ENCODE measurements at places on chromosomes 5 and 9.

DNA sequence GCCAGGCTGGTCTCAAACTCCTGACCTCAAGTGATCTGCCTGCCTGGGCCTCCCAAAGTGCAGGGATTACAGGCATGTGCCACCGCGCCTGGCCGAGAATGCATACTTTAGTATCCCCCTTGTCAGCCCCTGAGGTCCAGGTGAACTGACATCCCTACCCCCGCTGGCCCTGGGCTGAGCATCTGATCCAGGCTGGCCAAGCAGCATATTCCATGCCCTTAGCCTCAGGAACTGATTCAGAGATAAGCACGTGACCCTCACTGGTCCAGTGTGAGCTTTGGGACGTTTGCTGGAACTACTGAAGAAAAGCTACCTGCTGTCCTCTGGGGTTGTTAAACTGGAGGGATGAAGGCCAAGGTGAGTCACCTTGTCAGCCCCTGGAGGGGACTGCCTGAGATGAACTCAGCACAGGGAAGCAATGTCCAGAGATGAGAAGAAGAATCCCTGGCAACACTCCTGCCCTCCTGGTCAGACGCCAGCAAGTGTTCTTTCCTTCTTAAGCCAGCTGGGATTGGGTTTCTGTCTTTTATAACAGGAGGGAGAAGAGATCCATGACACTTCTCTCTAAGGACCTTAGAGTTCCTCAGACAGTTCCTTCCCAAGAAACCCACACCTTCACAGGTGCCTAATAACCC is 59.1 kb upstream of the FBXW11 start:
- DNase-seq = no peak

GRCh38 chr5:57102905-57103255 is 71.0 kb upstream of the GPBP1 start:
- no peak for DNase-seq

GRCh38 chr5:123785162-123786071 is 273.4 kb downstream of the CSNK1G3 start:
- peak; percentile 43 for DNase-seq

DNA sequence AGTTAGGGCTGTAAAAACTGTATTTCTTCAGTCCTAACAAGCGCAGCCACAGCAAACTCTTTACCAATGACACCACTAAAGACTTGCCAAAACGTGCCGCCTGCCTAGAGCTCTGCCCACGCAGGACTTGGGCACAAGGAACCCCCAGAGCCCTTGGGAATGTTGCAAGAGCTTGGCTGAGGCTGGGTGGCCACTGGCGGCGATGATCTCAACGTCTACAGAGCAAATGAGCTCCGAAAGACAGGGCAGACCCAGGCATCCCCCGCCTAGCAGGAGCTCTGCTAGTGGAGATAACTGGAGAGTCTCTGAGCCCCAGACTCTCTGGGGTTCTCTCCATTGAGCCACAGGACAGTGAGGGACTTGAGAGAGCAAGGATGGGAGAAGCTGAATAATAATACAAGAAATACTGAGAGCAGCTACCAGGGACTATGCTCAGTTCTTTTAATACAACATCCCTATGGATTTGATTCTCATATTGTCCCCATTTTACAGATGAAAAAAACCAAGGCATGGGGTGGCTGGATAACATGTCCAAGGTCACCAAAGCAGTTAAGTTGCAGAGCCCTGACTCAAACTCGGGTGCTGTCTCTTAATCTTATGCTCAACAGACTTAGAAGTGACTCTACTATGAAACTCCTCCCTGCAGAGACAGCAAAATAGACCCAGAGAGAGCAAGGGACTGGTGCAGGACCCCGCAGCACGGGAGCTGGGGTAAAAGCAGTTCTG is 32.5 kb downstream of the SHB start:
- peak; percentile 50 for DNase-seq

GRCh38 chr9:134355561-134356279 is 29.5 kb downstream of the RXRA start:
- DNase-seq = no peak

DNA sequence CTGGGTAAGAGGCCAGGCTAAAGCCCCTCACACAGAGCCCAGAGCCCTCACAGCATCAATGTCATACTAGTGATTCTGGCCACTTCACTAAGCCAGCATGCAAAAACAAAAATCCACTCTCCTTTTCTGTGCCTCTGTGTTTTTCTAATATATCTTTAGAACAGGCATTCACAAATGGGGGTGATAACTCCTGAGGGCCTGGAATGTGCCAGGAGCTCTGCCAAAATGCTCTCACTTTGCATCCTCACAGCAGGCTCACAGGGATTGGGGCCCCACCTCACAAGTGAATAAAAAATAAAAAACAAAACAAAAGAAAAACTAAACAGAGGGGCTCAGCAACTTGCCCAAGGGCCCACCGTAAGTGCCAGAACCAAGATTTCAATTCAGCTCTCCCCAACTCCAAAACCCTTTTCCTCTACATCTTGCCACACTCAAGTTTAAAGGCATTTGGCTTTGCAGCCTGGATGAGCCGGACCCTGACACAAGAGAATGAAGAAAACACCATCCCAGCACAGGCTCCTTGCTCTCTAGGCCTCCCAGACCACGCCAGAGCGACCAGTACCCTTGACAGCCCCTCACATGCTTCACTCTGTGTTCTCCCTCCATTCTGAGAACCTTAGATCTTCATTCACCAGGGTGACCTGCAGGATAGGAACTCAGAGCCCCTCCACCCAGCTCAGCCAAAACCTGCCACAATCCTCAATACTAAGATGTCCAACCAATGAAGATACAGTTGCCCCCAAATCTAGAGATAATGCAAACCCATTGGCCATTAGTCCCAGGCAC is 51.3 kb downstream of the SAXO1 start:
- DNase-seq = no peak

DNA sequence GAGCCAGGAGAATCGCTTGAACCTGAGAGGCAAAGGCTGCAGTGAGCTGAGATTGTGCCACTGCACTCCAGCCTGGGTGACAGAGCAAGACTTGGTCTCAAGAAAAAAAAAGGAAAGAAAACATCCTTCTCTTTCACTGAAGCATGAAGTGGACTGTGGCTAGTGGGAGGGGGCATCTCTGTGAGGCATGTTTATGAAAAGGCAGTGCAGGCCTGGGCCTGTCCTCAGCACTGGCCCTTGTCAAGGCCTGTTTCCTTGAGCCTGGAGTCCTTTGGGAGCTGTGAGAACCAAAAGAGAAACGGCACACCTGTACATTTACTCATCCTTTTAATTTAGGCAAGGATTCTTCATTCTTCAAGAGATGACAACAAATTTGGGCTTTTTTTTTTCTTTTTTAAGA is 18.3 kb upstream of the FUBP3 start:
- no peak for DNase-seq

- no peak for DNase-seq
Measured at GRCh38 chr5:149415066-149415967, 36.2 kb upstream of the IL17B start.

DNA sequence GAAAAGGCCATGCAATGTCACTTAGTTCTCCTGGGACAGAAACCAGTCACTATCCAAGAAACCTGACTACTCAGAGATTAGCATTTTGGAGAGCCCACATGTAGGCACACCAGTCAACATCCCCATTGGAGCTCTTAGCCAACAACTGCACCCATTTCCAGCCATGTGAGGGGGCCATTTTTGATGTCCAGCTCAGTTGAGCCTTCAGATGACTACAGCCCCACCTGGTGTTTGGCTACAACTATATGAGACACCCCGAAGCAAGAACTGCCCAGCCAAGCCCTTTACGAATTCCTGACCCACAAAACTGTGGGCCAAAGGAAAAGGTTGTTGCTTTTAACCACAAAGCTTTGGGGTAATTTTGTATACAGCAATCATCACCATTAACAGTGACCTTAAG is 300.1 kb downstream of the ASTN2 start:
- DNase-seq = no peak

- no peak for DNase-seq
Measured at GRCh38 chr9:126116351-126117157, 210.1 kb upstream of the MVB12B start.

DNA sequence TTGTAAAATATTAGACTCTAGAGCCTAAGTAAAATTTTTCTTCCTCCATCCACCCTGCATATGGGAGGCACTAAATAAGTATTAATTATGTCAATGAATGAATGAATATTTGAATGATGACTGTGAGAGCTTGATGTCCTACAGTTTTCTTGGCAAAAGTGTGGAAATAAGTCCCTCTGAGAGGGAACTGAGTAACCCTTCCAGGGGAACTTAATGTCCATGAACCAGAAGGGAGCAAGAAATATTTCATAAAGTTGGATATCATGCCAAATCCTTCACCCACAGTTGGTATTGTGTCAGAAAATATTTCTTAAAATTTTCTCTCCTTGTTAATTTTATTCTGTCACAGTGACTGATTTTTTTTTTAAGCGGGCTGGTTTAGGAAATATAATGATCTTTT is 36.6 kb downstream of the NNT start:
- no peak for DNase-seq

DNA sequence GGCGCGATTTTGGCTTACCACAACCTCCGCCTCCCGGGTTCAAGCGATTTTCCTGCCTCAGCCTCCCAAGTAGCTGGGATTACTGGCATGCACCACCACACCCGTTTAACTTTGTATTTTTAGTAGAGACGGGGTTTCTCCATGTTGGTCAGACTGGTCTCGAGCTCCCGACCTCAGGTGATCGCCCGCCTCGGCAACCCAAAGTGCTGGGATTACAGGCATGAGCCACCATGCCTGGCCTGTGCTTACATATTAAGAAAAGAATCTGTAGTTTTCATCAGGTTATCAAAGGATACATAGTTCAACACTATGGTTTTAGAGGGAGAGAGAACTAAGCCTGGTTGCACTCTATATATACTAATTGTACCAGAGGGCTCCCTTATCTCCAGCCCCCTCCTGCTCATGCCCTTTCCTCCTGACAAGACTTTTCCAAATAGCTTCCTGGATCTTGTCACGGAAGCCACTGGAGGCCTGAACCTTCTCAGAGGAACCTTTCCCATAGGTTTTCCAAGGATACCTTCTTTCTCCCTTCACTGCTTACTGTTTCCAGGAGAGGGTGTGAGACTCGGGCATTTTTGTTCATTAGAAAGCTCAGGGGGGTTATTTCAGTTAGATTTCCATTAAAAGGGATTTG is 53.1 kb downstream of the SLC44A1 start:
- no peak for DNase-seq

- no peak for DNase-seq
Measured at GRCh38 chr9:27184556-27185351, 75.7 kb downstream of the TEK start.

DNA sequence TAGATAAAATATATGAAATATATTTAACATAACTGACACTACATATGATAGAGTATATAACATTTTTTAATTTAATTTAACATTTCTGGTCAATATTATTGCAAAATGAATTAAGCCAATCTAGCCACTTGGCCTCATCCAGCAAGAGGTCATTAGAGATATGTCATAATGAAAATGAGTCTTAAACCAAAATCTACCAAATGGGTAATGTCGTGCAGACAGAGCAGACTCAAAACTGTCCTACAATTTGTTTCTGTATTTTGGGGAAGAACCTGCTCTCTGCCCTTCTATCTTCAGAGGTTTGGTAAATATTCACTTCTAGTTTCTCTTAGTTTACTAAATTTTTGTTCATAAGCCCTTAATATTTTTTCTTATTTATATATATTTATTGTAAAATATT is 61.4 kb downstream of the ARHGEF28 start:
- DNase-seq = no peak

- DNase-seq = no peak
Measured at GRCh38 chr9:88521308-88521707, 13.7 kb upstream of the NXNL2 start.

DNA sequence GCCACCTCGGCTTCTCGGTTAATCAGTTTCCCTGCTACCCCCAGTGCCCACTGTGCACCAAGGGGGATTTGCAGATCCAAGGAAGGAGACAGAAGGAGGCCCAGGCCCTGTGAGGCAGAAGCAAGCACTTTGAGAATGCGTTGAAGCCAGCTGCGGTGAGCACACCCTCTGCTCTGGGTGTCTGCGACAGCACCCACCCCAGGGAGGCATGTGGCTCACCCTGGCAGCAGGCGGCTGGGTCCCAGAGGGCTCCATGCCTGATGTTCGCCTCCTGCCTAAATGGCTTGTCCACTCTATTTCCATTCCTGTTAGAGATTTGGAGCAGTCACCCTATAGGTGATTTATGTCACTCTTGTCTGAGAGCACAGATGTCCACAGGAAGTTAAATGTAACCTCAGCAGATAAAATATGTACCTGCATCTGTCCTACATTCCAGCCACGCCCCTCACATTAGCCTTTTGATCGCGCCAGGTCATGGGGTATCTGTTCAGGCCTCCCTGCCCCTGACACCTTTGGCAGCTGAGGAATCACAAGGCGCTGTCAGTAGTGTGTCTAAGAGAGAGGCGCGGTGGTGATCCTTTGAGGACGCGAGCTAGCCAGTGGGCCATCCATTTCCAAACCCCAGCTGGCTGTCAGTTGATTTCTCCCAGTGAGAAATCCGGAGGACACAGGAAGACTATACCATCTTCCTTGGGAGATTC is 28.1 kb downstream of the PTGES2 start:
- no peak for DNase-seq

- no peak for DNase-seq
Measured at GRCh38 chr5:127367946-127368465, 77.4 kb downstream of the MEGF10 start.

DNA sequence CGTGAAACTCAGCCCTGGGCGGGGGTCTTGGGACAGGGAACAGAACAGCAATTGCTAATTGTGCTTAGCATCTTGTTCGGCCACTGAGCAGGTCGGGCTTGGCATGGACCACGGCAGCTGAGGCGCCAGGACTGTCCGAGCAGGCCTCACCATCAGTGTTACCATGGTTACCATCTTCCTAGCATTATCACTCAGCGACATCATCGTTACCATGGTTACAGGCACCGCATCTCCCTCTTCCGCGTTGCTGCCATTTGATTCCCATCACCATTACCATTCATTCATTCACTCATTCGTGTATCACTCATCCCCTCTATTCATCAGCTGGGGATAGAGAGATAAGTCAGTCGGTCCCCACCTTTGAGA is 81.0 kb upstream of the ZBTB43 start:
- DNase-seq = no peak

DNA sequence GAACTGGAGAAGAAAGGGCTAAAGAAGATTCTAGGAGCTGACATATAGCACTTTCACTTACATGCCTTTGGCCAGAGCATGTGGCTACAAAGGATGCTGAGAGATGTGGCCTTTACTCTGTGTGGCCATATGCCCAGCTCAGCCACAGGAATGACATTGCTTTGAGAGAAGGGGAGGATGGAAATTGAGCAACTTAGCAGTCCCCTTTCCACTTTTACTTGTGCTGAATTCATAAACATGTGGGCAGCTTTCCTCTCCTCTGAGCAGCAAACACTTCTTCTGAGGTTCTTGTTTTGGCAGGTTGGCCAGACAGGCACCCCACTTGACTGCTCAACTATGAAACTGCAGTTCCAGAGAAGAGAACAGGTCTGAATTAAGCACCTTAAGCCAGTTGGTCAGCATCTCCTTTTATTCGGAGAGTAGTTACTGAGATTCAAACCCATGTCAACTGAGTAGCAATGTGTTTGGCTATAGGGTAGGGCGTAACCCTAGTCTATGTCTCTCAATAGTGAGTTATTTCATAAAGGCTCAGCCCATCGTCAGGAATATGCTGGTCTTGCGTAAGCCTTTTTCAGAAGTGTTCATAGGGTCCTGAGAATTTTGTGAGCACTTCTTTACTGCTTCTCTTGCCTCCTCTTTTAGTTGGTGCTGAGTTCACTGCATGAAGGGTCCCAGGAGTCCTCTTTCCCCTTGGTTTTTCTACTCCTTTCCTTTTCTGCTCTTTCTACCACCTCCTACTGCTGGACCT is 134.5 kb downstream of the PALM2AKAP2 start:
- DNase-seq = no peak

Data from urothelium cell line (cell line).